ENCODE measurements at places on chromosomes 3 and 15. TPM values are rescaled to one million over a fixed set of nuclear protein-coding genes. Genes with fewer than 3 reads are reported as not detected.

GRCh38 chr15:33226559-33227181 is 32.2 kb upstream of the FMN1 start:
- peaks cover 9% of the 10 kb centered on the region for H3K4me1 ChIP-seq
- DNase-seq, result peak; percentile 40
- H3K36me3 ChIP-seq, result no peaks in the 10 kb centered on the region
- H3K4me3 ChIP-seq, result no peak overlapping the region
- H3K27me3 ChIP-seq, result no peaks in the 10 kb centered on the region

- H3K27me3 ChIP-seq, result no peaks in the 10 kb centered on the region
- DNase-seq, result no peak
- no peaks in the 10 kb centered on the region for H3K4me1 ChIP-seq
Measured at GRCh38 chr3:53709256-53709655, 137.0 kb downstream of the CHDH start.

DNA sequence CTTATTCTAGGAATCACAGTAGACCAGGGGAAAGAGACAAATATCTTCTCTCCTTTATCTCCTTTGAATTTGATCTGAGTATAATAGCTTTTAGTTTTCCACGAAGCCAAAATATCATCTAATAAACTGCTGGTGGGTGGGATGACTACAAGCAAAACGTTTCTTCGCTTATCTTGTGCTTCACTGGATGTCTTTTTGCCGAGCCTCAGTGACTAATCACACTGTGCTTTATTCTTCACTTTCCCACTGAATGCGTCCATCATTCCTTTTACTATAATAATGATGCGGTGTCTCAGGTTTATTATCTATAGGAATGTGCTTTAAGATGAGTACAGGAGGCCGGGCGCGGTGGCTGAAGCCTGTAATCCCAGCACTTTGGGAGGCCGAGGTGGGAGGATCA is 32.5 kb downstream of the CEP152 start:
- peaks cover 9% of the 10 kb centered on the region for H3K36me3 ChIP-seq
- H3K4me3 ChIP-seq, result no peak overlapping the region
- no peak for DNase-seq
- H3K27ac ChIP-seq, result no peak overlapping the region

DNA sequence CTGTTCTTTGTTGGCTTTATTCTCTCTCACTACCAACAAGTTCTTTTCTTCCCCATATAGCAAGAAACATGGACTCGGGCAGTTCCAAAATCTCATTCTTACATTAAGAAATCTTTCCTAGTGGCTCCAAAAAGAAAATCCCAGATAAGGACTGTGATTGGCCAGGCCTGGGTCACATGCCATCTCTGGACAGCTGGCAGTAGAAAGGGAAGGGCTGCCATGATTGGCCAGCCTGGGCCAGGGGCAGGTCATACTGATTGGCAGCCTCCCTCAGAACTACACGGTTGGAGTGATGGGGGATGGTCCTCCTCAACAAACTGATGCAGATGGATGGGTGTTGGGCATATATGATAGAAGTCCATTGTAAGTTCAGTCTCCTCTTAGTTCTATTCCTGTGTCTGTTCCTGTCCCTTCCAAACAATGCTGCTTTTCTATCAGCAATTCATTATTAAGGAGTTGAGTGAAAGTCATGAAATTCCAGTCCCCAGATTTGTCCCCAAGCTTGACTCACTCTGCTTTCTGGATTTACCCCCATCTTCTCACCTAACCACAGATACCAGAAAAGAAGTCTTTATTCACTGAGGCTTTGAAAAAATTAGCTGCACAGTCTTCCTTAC is 175.5 kb downstream of the ATG7 start:
- H3K27me3 ChIP-seq, result no peaks in the 10 kb centered on the region
- no peak for DNase-seq
- no peak overlapping the region for H3K4me3 ChIP-seq
- no peak overlapping the region for H3K27ac ChIP-seq
- H3K36me3 ChIP-seq, result no peaks in the 10 kb centered on the region

GRCh38 chr3:37402351-37402750 is 228.0 kb upstream of the LRRFIP2 start:
- no peak for DNase-seq
- H3K36me3 ChIP-seq, result no peaks in the 10 kb centered on the region
- no peak overlapping the region for H3K27ac ChIP-seq
- H3K27me3 ChIP-seq, result no peaks in the 10 kb centered on the region

- H3K27ac ChIP-seq, result no peak overlapping the region
- no peak for DNase-seq
- no peak overlapping the region for H3K4me3 ChIP-seq
Measured at GRCh38 chr3:128229106-128229857, 76.0 kb downstream of the EEFSEC start.

DNA sequence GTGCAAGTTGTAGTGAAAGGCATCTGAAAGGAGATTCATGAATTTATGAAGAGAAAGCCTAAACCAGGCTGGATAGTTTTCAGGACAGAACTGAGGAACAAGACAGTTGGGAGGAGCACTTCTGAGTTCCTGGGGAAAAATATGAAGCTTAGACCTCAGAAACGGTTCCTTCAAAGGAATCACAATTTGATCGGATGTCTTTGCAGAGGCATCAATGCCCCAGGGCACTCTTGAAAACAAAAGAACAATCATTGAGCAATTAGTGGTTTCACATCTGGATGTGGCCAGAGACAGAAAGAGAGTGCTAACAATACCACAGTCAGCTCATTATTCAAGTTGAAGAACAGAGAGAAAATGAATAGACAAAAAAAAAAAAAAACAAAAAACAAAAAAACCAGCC is 86.2 kb downstream of the KLF13 start:
- H3K4me3 ChIP-seq, result no peak overlapping the region
- no peaks in the 10 kb centered on the region for H3K36me3 ChIP-seq
- no peaks in the 10 kb centered on the region for H3K4me1 ChIP-seq
- no peak for DNase-seq

DNA sequence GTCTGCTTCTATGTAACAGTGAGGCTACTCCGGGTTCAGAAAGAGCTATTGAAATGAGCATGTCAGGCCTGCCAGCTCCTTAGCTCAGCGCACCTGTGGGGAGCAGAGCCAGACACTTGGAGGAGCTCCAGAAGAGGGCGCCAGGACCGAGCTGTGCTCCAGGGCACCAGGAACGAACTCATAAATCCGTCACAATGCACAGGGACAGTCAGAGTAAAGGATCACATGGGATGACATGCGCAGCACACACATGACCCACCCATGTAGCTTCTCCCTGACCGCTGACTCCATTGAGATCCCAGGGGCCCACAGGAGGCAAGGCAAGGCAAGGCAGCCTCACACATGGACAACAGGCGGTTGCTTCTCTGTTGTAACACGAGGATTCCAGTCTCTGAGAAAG is 26.0 kb upstream of the GNB5 start:
- peaks cover 16% of the 10 kb centered on the region for H3K4me1 ChIP-seq
- H3K27me3 ChIP-seq, result no peaks in the 10 kb centered on the region
- no peak for DNase-seq
- H3K4me3 ChIP-seq, result no peak overlapping the region
- H3K27ac ChIP-seq, result no peak overlapping the region

DNA sequence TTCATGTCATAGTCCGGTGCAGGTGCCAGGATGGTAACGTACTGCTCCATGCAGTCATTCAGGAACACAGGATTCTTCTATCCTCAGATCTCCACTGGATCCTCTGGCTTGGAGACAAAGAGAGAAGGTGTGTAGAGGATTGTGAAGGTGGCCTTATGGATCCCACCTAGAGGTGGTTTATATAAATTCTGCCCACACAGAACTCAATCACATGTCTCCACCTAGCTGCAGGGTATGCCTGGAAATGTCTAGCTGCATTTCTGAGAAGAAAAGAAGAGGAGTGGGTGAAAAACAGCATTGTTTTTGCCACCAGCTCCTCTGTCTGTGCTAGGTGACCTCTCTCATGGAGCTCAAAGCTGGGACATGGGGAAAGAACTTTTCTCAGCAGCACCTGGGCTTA is 478.7 kb downstream of the PDCD6IP start:
- no peak for DNase-seq
- no peaks in the 10 kb centered on the region for H3K36me3 ChIP-seq
- no peak overlapping the region for H3K27ac ChIP-seq
- no peaks in the 10 kb centered on the region for H3K4me1 ChIP-seq
- H3K4me3 ChIP-seq, result no peak overlapping the region
- H3K27me3 ChIP-seq, result no peaks in the 10 kb centered on the region

GRCh38 chr3:145857956-145858355 is 303.0 kb downstream of the PLOD2 start:
- H3K4me1 ChIP-seq, result no peaks in the 10 kb centered on the region
- no peak for DNase-seq
- H3K27me3 ChIP-seq, result no peaks in the 10 kb centered on the region
- no peaks in the 10 kb centered on the region for H3K36me3 ChIP-seq

- no peak overlapping the region for H3K4me3 ChIP-seq
- no peaks in the 10 kb centered on the region for H3K36me3 ChIP-seq
- no peak for DNase-seq
- no peaks in the 10 kb centered on the region for H3K27me3 ChIP-seq
- H3K4me1 ChIP-seq, result no peaks in the 10 kb centered on the region
- no peak overlapping the region for H3K27ac ChIP-seq
Measured at GRCh38 chr3:195030791-195031321, 240.1 kb downstream of the XXYLT1 start.

DNA sequence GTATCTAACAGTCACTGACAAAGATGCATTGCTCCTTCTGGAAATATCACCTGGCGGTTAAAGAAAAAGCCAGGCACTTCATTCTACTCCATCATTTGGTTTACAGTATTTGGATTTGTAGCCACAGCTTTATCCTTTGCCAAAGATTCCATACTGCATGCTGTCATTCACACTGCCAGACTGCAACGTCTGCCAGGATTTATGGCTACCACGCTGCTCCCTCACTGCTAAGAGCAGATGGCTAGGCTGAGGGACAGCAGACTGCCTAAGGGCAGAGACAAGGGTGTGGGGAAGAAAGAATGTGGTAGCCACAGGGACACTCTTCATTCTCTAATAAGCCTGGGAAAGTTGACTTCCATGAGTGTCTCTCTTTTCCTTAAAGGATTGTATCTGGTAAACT is 1047.0 kb downstream of the TUSC7 start:
- no peak for DNase-seq
- no peak overlapping the region for H3K27ac ChIP-seq
- no peaks in the 10 kb centered on the region for H3K4me1 ChIP-seq

- H3K27me3 ChIP-seq, result no peaks in the 10 kb centered on the region
- no peak overlapping the region for H3K27ac ChIP-seq
- no peak overlapping the region for H3K4me3 ChIP-seq
- no peaks in the 10 kb centered on the region for H3K36me3 ChIP-seq
Measured at GRCh38 chr3:155876037-155876436, 5.6 kb downstream of the GMPS start.

DNA sequence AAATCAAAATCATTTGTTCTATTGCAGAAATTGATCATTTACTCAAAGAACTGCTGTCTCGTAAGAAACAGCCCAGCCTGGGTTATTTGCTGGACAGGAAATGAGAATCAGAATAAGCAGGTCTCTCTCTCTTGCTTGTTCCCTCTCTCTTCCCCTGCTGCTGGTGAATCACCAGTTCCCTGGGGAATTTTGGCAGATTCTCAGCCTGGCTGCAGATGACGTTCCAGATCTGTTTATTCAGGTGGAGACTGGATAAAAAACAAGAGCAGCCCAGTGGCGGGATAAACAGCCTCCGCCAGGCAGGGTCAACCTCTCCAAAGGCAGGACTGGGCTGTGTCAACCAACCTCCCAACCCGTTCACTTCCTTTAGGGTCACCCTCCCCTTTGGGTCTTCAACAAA is 72.1 kb downstream of the LRIG1 start:
- no peaks in the 10 kb centered on the region for H3K4me1 ChIP-seq
- H3K27ac ChIP-seq, result no peak overlapping the region
- no peak for DNase-seq
- no peaks in the 10 kb centered on the region for H3K27me3 ChIP-seq
- no peaks in the 10 kb centered on the region for H3K36me3 ChIP-seq

- no peak overlapping the region for H3K27ac ChIP-seq
- no peaks in the 10 kb centered on the region for H3K27me3 ChIP-seq
- no peaks in the 10 kb centered on the region for H3K4me1 ChIP-seq
- no peaks in the 10 kb centered on the region for H3K36me3 ChIP-seq
- no peak overlapping the region for H3K4me3 ChIP-seq
Measured at GRCh38 chr3:44069276-44069675, 172.4 kb upstream of the TOPAZ1 start.

- DNase-seq, result no peak
- H3K4me3 ChIP-seq, result no peak overlapping the region
- no peak overlapping the region for H3K27ac ChIP-seq
- no peaks in the 10 kb centered on the region for H3K36me3 ChIP-seq
- H3K27me3 ChIP-seq, result no peaks in the 10 kb centered on the region
Measured at GRCh38 chr3:112605285-112605684, 35.7 kb downstream of the CCDC80 start.

- peaks cover 45% of the 10 kb centered on the region for H3K4me1 ChIP-seq
- DNase-seq, result no peak
- H3K27me3 ChIP-seq, result no peaks in the 10 kb centered on the region
Measured at GRCh38 chr3:50419595-50420370, 60.5 kb upstream of the TMEM115 start.

DNA sequence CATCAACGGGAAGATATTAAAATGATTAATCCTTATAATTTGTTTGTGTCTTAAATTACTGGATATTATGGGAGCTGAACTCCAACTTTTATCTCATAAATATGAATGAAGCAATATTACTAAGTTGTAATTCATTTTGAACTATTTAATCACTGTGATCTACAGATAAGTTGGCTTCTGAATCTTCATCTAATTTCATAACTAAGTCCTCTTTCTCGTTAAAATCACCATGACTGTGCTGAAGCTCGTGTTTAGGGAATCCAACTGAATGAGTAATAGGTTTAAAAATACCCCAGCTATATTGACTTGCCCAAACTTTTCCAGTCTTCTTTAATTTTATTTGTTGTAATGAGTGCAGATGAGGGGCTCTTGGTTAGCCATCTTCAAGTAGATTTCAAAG is 14.1 kb downstream of the MDFIC2 start:
- DNase-seq, result no peak
- H3K27me3 ChIP-seq, result no peaks in the 10 kb centered on the region
- H3K36me3 ChIP-seq, result no peaks in the 10 kb centered on the region
- no peak overlapping the region for H3K27ac ChIP-seq
- H3K4me1 ChIP-seq, result no peaks in the 10 kb centered on the region

- no peak overlapping the region for H3K27ac ChIP-seq
- H3K4me1 ChIP-seq, result peaks cover 23% of the 10 kb centered on the region
- no peak overlapping the region for H3K4me3 ChIP-seq
- no peaks in the 10 kb centered on the region for H3K27me3 ChIP-seq
- DNase-seq, result peak; percentile 81
Measured at GRCh38 chr3:58217209-58217811, 6.5 kb upstream of the DNASE1L3 start.

Gene IQCF5
- total RNA-seq, result not detected

Gene CILP
- 0.61 TPM for total RNA-seq

Gene MAGI1
- not detected for total RNA-seq

Gene GRM2
- total RNA-seq, result 5.6 TPM

Gene TIGIT
- 24.9 TPM for total RNA-seq

Gene PLOD2
- 0.28 TPM for total RNA-seq

Gene CHAC1
- total RNA-seq, result 1.7 TPM

Gene KCNH8
- total RNA-seq, result 0.10 TPM

Gene IQGAP1
- 446 TPM for total RNA-seq

Gene FBXW12
- not detected for total RNA-seq

Gene SLC2A2
- not detected for total RNA-seq

All from natural killer cell (primary cell).